ENCODE measurements at places on chromosomes 7 and 10. TPM values are rescaled to one million over a fixed set of nuclear protein-coding genes. Genes with fewer than 3 reads are reported as not detected.

CFTR gene
- 0.60 TPM for total RNA-seq

LRRC4 gene
- total RNA-seq, result 16.7 TPM

MYO1G gene
- total RNA-seq, result 1.1 TPM

ANKRD1 gene
- 0.24 TPM for total RNA-seq

ATOH7 gene
- not detected for total RNA-seq

WAC gene
- total RNA-seq, result 62.8 TPM

CCDC7 gene
- 4.2 TPM for total RNA-seq

C10orf90 gene
- 0.12 TPM for total RNA-seq

PNLIP gene
- total RNA-seq, result not detected

OR2A42 gene
- total RNA-seq, result not detected

SAP25 gene
- total RNA-seq, result 0.32 TPM

EIF4H gene
- 235 TPM for total RNA-seq

OPN4 gene
- total RNA-seq, result not detected

FZD1 gene
- 7.1 TPM for total RNA-seq

CHST3 gene
- 9.0 TPM for total RNA-seq

AMPH gene
- 0.16 TPM for total RNA-seq

THSD7A gene
- 1.00 TPM for total RNA-seq

MYO3A gene
- 0.20 TPM for total RNA-seq

C7orf57 gene
- 1.00 TPM for total RNA-seq
